Colonic mucosa (tissue), 4 donors: ENCODE measurements at places on chromosomes 13 and 19. TPM values are rescaled to one million over a fixed set of nuclear protein-coding genes. Genes with fewer than 3 reads are reported as not detected.

SBK3 gene
- total RNA-seq, result not detected

SRRM5 gene
- total RNA-seq, result 0.42 TPM

DNA sequence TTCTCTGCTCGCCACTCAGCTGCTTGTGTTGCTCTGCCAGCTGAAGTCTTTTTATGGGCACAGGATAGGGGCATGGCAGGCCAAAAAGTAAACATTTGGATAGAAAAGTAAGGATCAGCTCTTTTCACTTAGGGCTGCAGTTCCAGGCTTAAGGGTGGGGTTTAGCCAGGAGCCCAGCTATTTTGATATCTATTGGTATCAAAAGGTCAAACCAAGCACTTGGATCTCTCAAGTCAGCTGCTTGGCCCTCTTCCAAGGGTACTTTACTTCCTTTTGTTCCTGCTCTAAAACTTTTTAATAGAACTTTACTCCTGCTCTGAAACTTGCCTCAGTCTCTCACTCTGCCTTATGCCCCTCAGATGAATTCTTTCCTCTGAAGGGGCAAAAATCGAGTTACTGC lies 55.7 kb upstream of the ABCC4 start:
- H3K27ac ChIP-seq, result no peak overlapping the region
- H3K4me3 ChIP-seq, result no peak overlapping the region
- no peaks in the 10 kb centered on the region for H3K36me3 ChIP-seq
- no peaks in the 10 kb centered on the region for H3K27me3 ChIP-seq

DNA sequence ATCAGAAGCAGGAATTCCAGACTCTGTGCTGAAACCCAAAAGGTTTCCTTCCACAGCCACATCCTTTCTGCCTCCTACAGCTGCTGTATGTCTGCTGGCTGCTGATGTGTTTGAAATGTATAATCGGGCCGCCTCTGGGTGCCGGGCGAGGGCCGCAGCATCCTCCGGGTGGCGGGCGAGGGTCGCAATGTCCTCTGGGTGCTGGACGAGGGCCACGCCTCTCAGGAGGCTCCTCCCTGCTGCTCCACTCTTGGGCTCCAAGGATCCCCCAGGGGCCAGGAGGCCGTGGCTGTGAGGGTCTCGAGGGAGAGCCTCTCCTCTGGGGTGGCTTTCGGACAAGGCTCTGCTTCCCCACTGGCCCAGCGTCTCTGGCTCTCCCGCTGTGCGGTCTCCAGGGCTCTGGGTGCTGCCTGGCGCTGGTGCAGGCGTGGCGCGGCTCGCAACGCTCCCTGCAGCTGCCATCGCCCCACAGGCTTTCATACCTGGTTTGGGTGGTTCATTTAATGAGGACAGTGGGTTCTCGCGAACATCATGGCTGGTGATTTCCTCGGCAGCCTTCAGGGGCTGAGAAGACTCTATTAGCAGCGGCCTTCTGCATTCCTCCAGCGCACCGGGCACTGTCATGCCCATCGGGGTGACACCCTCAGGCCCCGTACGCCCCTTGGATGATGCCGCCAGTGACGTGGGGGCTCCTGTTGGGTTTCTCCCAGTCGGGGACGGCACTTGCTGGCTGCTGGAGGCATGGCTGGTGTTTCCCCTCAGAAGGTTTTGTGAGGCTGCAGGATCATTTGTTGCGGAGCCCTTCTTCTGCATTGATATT lies 41.8 kb upstream of the GRTP1 start:
- no peaks in the 10 kb centered on the region for H3K4me1 ChIP-seq
- H3K27me3 ChIP-seq, result no peaks in the 10 kb centered on the region
- H3K27ac ChIP-seq, result no peak overlapping the region

DNA sequence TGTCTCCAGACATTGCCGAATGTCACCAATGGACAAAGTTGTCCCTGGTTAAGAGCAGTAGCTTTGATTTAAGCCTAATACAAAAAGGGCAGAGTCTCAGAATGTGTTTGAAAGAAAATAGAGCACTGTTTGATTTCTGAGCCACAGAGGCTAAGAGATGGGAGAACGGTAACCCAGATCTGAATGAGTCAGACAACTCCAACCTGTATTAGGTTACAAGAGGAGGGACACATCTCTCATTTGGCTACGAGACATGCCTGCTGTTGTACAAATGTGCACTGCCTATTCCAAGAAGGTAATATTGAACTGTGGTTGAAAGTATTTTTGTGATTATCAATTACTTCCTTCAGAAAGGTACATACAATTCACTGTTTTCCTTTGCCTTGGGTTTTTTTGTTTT lies 4.9 kb upstream of the HSPH1 start:
- H3K27me3 ChIP-seq, result no peaks in the 10 kb centered on the region
- H3K36me3 ChIP-seq, result no peaks in the 10 kb centered on the region
- H3K4me1 ChIP-seq, result no peaks in the 10 kb centered on the region
- no peak overlapping the region for H3K27ac ChIP-seq
- no peak for DNase-seq
- H3K4me3 ChIP-seq, result no peak overlapping the region
